ENCODE measurements at places on chromosomes 1 and 21. TPM values are rescaled to one million over a fixed set of nuclear protein-coding genes. Genes with fewer than 3 reads are reported as not detected.

The TLCD4 gene
- total RNA-seq = 14.3 TPM

The RPTN gene
- total RNA-seq = not detected

The LCE6A gene
- total RNA-seq = not detected

The S100A4 gene
- 54.7 TPM for total RNA-seq

The FLG2 gene
- total RNA-seq = not detected

The CTH gene
- total RNA-seq = 2.9 TPM

The AGT gene
- 38.0 TPM for total RNA-seq

DNA sequence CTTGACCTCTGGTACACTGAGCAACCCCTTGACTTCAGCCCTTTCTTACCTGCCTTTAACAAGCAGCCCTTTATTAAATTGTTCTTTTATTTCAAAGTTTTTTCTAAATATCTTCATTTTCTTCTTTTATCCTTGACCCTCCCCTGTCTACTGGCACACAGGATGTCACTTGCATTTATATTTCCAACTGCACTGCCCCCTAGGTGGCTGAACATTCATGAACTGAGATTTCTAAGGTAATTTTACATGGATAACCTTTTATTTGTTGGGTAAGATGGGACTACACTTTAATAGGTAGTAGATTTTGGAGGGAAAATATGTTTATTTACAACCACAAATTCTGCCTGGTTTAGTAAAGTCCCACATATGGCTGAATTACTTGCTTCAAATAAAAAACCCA lies 190.0 kb downstream of the ATP6V1G3 start:
- no peak for DNase-seq

DNA sequence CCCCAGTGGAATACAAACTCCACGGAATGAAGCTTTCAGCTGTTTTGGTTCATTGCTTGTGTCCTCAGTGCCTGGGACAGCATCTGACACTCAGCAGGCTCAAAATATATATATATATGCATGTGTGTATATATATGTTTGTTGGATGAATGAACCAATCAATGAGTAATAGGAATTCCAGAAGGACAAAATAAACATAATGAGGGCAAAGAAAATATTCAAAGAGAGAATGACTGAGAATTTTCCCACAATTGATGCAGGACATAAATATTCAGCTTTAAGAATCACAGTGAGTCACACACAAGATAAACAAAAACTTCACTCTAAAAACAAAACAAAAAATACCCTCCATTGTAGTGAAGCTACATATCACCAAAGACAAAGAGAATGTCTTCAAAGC lies 64.0 kb downstream of the CHD5 start:
- DNase-seq = no peak

DNA sequence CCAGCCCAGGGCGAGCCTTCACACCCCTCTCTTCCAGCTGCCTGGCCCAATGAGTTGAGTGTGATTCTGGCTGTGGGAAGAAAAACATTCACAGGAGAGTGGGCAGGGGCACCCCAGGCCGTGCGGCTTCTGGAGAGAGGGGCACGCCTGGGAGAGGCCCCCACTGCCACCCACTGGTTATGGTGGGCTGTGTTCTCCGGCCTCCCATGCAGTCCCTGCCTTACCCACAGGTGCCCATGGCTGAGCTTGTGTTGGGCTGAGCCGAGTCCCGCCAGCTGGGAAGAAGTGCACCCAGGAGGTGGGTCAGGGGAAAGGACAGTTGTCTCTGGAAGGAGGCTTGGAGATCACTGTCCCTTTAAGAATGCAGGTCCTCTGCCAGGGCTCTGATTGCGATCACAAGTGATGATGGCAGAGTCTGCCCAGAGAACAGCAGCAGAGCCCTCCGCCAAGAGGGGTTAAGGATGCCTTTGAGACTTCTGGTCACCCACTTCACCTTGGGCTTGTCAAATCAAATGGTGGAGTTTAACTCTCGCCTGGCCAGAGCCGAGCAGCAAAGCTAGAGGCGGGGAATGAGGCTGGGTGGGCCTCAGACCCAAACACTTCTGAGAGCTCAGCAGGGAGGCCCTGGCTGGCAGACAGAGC lies 124.7 kb upstream of the ARHGEF16 start:
- DNase-seq = no peak

GRCh38 chr1:1421147-1421906 lies at the start of gene ANKRD65:
Gene ANKRD65, minus strand, starts transcription at chr1:1421276. Its CDS starts 271 bp downstream, at chr1:1421005.
- DNase-seq = peak; percentile 70

GRCh38 chr1:164423136-164423535 lies 135.8 kb upstream of the PBX1 start:
- no peak for DNase-seq

- no peak for DNase-seq
Observed at GRCh38 chr1:75985827-75986226, 53.6 kb upstream of the ASB17 start.

DNA sequence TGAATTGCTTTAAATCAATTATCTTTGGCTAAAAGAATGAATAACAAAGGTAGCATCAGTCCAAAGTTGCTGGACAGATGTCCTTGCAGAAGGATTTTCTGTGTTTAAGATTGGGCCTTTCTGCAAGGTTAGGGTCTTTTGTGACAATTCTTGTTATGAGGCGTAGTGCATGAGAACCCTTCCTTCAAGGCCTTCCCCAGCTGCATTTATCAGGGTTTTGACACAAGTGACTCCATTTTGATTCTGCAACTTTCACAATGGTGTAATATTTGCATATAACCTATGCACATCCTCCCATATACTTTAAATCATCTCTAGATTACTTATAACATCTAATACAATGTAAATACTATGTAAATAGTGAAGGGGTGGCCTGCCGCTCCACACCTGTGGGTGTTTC lies 1.1 kb upstream of the SETD4 start:
- DNase-seq = no peak

DNA sequence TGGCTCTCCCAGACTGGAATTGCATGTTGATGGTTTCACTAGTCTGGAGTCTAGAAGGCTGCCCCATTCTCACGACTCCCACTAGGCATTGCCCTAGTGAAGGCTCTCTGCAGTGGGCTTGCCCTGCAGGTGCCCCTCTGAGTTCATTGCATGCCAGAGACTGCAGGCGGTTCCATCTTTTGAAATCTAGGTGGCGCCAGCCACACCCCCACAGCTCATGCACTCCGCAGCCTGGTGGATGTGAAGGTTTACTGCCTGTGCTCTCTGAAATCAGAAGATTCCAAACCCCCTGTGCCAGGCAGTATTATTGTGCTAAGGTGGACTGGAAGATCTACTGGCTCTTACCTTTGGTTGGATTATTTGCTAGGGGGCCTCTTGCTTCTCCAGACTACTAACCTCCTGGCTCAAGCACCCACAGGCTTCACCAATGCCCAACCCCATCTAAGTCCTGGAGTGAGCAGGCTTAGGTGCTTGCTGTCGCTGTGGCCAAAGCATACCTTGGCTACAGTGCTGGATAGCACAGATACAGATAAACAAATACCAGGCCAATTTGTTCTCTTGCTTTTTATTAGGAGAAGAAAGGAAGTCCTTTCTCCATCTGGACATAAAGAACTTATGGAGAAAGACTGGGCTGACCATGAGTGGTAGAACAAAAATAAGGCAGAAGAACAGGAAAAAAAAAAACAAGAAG lies 83.5 kb upstream of the SIM2 start:
- no peak for DNase-seq

DNA sequence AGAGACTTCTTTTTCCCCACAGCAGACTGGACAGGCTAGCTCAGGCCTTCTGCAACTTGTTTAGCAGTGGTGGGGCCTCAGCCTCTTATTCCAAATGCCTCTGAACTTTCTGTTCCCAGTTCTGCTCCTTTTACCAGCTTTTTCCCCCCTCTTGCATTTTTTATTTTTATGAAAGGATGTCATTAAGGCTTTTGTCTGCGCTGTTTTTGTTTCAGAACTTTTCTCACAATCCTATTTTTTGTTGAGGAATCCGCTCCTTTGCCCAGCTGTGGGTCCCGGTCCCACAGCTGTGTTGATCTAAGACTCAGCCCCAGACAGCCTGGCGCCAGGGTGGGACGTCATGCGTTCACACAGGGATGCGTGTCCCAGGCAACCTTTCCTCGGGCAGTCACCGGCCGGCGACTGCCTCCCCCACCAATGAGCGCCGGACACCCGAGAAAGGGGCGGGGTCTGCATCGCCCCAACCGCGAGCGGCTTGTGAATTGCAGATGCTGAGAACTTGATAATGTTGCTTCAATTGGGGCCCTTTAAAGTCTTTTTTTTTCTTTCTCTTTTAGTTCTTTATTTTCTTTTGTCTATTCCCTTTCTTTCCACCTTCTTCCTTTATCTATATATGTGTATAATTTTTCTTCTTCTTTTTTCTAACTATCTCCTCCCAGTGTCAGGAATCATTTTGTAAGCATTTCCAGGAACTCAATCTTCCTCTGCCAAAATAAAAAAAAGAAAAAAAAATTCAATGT lies 3.0 kb upstream of the ID3 start:
- DNase-seq = peak; percentile 97

DNA sequence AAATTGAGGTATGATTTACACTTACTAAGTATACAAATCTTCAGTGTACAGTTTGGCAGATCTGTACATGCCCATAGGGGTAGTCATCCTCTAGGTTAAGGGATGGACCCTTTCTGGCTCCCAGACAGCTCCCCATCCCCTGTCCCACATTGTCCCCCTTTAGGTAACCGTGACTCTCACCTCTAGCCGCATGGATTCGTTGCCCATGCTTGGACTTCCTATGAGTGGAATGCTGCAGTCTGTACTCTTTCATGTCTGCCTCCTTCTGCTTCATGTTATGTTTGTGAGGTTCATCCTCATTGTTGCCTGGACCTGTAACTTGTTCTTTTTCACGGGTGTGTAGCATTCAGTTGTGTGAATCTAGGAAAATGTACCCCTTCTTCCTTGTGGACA lies 20.3 kb downstream of the SLC37A1 start:
- no peak for DNase-seq

DNA sequence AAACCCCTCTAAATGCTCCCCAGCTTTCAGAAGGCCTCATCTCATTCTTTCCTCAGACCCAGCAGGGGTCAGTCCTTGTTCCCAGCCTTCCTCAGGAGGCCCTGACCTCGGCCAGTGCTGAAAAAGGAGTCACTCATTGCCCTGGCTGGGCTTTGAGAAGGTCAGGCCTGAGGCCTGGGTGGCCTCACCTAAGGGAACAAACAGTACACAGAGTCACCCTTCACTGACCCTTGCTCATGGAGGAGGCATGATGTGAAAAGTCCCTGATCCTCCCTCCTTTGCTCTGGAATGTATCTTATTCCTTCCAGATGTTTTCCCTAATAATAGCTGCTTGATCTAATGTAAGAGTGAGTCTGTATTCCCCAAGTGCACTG lies 117.7 kb upstream of the SLC44A3 start:
- peak; percentile 83 for DNase-seq

DNA sequence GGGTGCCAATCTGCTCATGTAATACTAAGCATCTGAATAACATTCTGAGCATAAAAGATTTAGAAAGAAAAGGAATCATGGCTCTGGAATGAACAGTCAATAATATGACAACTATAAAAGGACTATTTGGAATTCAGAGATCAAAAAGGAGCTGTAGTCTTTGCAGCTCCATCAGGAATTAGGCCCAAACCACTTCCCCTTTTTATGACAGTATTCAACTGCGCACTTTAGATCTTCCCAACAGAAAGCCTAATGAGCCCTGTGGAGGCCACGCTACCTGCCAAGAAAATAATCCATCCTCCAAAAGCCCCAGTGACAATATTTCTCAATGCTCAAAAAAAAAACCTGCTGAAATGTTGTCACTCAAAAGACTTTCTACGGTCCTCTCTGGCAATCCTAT lies 163.2 kb downstream of the SNX7 start:
- no peak for DNase-seq

DNA sequence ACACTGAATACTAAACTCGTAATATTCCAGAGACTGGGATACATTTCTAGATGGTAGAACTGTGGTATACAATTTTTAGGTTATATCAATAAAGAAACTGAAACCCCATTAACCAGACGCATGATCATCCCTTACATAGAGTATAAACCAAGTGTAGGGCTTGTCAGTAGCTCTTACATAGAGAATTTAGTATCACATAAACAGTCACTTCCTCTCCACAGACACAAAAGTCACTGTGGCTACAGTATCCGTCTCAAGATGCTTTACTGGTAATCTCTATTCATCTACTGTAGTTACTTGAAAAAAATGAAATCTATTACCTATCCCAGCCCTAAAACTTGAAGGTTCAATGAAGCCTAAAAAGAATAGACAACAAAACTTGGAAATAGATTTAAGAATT lies 252.3 kb upstream of the TMPRSS15 start:
- DNase-seq = no peak

DNA sequence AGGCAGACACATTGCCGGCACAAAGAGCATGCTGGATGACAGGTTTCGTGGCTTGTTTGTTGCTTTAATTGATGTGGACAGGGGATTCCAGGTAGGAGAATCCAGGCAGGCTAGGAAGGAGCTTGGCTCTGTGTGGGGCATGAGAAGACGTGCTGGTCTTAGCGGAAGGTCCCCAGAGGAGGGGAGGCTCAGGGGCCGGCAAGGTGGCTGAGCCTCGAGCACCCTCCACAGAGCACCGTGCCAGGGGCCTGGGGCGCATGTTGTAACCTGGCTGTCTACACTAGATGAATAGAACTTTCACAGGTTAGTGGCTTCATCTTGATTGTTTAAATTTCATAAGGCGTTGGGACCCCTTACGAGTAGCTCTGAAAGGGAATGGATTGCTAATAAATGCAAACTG lies 223.1 kb downstream of the CAMTA1 start:
- DNase-seq = no peak

- DNase-seq = peak; percentile 10
Observed at GRCh38 chr21:17688912-17689874, 76.5 kb upstream of the BTG3 start.
